Karpas-422 (cell line): ENCODE measurements at places on chromosomes 2 and 18. TPM values are rescaled to one million over a fixed set of nuclear protein-coding genes. Genes with fewer than 3 reads are reported as not detected.
A peak's percentile ranks its signal among the peaks of the same experiment; 100 is the strongest.

Gene AGXT
- not detected in 2 replicates for total RNA-seq

Gene REG1A
- total RNA-seq = not detected in 2 replicates

GRCh38 chr2:88483200-88483599 lies 30.7 kb upstream of the FOXI3 start:
- no peaks in the 10 kb centered on the region for H3K27me3 ChIP-seq
- no peak overlapping the region for H3K4me3 ChIP-seq
- DNase-seq = no peak
- no peak overlapping the region for H3K27ac ChIP-seq
- no peaks in the 10 kb centered on the region for H3K36me3 ChIP-seq

DNA sequence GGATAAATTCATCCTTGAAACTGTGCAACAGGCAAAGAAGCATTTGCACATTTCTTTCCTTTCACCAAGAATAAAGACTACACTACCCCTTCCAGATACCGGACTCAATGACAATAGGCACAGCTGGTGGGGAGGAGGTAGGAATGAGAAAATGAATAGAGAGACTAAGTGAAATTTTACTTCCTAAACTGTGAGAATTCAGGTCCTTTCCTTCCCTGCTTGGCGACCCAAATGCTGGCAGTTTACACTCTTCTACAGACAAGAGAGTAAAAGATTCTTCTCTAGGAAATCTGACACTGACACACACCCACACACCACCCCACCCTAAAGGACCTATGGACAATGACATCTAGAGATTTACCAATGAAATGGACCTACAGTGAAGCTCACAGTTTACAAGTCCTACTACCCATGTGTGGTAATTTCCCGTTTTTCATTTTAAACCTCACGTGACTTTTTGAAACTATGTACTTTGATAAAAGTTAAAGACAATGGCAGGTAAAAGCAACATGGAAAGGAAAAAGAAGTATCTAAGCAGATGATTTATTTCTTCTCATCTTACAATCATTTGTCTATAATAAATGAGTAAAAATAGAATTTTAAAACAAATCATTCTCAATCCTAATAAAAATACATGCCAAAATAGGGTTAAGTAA lies 27.9 kb downstream of the REV1 start:
- DNase-seq = no peak
- H3K27ac ChIP-seq = no peak overlapping the region
- no peaks in the 10 kb centered on the region for H3K27me3 ChIP-seq
- no peaks in the 10 kb centered on the region for H3K4me1 ChIP-seq
- no peak overlapping the region for H3K4me3 ChIP-seq

GRCh38 chr2:199901942-199902341 lies 9.2 kb upstream of the C2orf69 start:
- H3K27ac ChIP-seq = no peak overlapping the region
- H3K4me1 ChIP-seq = peaks cover 3% of the 10 kb centered on the region
- H3K4me3 ChIP-seq = no peak overlapping the region
- no peak for DNase-seq
- peaks cover 12% of the 10 kb centered on the region for H3K36me3 ChIP-seq

DNA sequence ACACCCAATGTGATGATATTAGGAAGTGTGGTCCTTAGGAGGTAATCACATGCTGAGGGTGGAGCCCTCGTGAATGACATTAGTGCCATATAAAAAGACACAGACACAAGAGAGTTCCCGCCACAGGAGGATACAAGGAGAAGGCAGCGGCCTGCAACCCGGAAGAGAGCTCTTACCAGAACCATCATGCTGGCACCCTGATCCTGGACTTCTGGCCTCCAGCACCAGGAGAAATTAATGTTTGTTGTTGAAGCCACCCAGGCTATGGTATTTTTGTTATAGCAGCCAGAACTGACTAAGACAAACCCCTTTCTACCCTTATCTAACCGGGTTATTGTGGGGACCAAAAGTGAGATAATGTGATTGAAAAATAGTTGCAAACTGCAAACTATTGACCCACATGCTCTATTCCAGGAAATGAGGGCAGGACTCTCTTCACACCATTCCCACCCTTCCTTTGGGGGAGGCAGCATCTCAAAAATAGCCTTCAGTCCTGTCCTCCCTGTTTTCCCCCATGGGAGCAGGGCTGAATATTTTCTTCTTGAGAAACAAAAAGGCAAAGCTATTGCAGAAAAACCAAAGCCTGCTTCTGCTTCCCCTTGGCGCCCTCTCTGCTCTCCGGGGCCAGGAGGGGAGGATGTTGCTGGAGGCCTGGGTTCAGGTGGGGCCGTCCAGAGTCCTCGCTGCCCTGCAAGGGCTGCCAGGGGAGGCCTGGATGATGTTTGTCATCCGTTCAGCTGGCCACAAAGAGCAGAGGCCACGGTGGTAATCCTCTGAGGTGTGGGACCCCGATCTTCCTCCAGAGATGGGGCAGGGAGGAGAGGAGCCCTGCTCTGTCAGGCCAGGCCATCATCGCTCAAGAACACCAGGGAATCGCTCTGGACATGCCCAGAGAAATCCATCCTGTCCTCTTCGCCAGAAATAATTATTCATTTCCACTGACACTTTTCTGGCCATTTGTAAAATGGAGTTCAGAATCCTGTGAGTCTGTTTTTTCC lies 73.8 kb upstream of the HAAO start:
- H3K36me3 ChIP-seq = no peaks in the 10 kb centered on the region
- no peak overlapping the region for H3K4me3 ChIP-seq
- no peak overlapping the region for H3K27ac ChIP-seq
- H3K4me1 ChIP-seq = peaks cover 6% of the 10 kb centered on the region
- DNase-seq = no peak
- 0 out of 2 replicates have a peak, but pooled peaks cover 4% of the 10 kb centered on the region for H3K27me3 ChIP-seq

- no peaks in the 10 kb centered on the region for H3K36me3 ChIP-seq
- H3K27ac ChIP-seq = no peak overlapping the region
- peaks cover 11% of the 10 kb centered on the region for H3K4me1 ChIP-seq
- no peaks in the 10 kb centered on the region for H3K27me3 ChIP-seq
- H3K4me3 ChIP-seq = no peak overlapping the region
Measured at GRCh38 chr2:237472909-237473877, 13.9 kb upstream of the MLPH start.

DNA sequence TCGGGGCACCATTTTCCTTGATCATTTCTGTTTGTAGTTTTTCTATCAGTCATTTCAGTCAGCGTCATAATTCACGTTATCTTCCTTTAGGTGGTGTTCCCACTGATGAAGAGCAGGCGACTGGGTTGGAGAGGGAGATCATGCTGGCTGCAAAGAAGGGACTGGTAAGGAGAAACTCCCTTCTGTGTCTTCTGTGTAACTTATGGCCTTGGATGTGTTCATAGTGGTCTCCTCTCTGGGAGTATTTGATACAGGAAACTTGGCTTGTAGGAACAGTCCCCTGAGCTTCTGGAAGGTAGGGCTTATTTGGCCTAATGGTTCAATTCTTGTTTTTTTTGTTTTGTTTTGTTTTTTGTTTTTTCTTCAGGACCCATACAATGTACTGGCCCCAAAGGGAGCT lies 1.1 kb downstream of the COX5B start:
- peak overlapping the region; percentile 98 for H3K4me3 ChIP-seq
- H3K27me3 ChIP-seq = no peaks in the 10 kb centered on the region
- H3K4me1 ChIP-seq = peaks cover 19% of the 10 kb centered on the region
- peaks cover 25% of the 10 kb centered on the region for H3K36me3 ChIP-seq

DNA sequence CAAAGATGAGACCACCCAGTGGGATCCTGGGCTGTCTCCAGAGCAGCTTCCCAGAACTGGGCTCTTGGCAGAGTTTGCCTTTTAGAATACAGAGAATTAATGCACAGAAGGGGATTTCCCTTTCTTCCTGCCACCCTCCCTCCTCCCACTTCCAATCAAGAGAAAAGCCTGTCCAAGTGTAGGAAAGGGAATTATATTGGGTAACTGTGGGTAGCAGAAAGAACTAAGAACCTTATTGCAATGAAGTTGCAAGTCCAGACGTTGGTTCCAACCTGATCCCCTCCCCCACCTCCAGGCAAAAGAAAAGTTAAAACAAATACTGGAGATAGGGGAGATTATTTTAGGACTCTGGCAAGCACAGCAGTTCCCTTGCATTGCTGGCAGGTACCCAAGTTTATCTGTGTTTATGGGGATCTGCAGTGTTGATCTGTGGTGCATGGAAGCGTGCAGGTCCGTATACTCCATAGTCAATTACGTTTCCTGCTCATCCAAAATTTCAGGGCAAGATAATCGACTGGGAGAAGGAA lies 114.3 kb downstream of the PRKCE start:
- peaks cover 77% of the 10 kb centered on the region for H3K4me1 ChIP-seq
- no peaks in the 10 kb centered on the region for H3K27me3 ChIP-seq

DNA sequence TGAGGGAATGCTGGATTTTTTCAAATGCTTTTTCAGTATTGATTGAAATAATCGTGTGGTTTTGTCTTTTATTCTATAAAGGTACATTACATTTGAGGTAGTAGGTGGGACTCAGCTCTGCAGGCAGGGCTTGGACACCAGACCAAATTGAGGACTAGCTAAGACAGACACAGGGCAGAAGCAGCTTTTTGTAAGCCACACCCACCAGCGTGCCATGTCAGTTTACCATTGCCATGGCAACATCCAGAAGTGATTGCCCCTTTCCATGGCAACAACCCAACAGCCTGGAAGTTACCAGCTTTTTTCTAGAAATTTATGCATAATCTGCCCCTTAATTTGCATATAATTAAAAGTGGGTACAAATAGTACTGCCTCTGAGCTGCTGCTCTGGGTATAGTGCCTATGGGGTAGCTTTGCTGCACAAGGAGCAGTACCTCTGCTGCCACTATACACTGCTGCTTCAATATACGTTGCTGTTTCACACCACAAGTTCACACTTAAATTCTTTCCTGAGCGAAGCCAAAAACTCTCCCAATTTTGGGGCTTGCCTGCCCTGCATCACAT lies 23.6 kb upstream of the VWA3B start:
- H3K27me3 ChIP-seq = no peaks in the 10 kb centered on the region
- H3K4me3 ChIP-seq = no peak overlapping the region
- no peaks in the 10 kb centered on the region for H3K36me3 ChIP-seq
- no peak overlapping the region for H3K27ac ChIP-seq
- H3K4me1 ChIP-seq = peaks cover 4% of the 10 kb centered on the region; the same call in 1 of the 2 replicates

DNA sequence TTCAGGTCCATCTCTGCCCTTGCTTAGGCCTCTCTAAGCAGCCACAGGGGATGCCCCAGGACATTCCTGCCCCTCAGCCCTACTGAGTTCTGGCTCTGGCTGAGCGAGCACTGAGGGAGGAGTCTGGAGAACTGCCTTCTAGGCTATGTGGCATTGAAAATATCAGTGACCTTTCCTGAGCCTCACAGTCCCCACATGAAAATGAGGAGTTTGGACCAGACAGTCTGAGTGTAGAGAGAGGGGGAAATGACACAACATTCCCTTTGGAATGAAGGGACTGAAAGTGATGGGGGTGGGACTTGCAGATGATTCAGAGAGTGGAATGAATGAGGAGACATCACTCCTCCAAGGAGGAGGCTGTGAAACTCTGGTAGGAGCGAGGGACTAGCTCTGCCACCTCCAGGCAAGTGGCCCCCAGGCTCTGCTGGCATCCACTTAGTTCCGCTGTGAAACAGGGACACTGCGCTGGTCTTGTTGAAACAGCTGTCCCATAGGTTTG lies 8.0 kb downstream of the TNS1 start:
- no peak overlapping the region for H3K4me3 ChIP-seq
- no peaks in the 10 kb centered on the region for H3K4me1 ChIP-seq
- H3K27me3 ChIP-seq = no peaks in the 10 kb centered on the region
- no peak for DNase-seq
- no peaks in the 10 kb centered on the region for H3K36me3 ChIP-seq

GRCh38 chr2:125042727-125043126 lies 1017.6 kb downstream of the CNTNAP5 start:
- no peaks in the 10 kb centered on the region for H3K27me3 ChIP-seq
- no peak overlapping the region for H3K27ac ChIP-seq
- no peak overlapping the region for H3K4me3 ChIP-seq
- H3K4me1 ChIP-seq = no peaks in the 10 kb centered on the region

DNA sequence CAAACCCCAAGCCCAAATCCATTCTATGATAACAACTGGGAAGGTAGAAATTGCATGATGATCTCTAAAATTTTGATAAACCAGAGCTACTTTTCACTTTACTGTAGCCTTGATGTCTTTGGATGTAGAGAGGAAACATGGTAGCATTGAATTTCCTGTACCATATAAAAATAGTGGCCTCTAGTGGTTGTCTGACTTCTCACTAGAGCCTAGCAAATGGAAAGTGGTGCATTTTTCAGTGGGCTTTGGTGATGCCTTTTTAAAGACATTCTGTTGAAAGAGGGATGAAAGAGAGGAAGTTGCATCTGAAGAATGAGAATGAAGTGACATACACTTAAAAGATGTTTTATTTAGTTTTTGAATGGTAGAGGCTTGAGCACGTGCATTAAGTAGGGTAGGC lies 662.2 kb downstream of the XIRP2 start:
- peak; percentile 63 for DNase-seq
- no peaks in the 10 kb centered on the region for H3K4me1 ChIP-seq
- no peaks in the 10 kb centered on the region for H3K27me3 ChIP-seq
- no peak overlapping the region for H3K27ac ChIP-seq
- H3K4me3 ChIP-seq = no peak overlapping the region

GRCh38 chr2:143474586-143474985 lies 345.4 kb downstream of the ARHGAP15 start:
- H3K27ac ChIP-seq = no peak overlapping the region
- H3K4me3 ChIP-seq = no peak overlapping the region
- no peaks in the 10 kb centered on the region for H3K27me3 ChIP-seq
- no peaks in the 10 kb centered on the region for H3K4me1 ChIP-seq
- DNase-seq = no peak
- no peaks in the 10 kb centered on the region for H3K36me3 ChIP-seq

DNA sequence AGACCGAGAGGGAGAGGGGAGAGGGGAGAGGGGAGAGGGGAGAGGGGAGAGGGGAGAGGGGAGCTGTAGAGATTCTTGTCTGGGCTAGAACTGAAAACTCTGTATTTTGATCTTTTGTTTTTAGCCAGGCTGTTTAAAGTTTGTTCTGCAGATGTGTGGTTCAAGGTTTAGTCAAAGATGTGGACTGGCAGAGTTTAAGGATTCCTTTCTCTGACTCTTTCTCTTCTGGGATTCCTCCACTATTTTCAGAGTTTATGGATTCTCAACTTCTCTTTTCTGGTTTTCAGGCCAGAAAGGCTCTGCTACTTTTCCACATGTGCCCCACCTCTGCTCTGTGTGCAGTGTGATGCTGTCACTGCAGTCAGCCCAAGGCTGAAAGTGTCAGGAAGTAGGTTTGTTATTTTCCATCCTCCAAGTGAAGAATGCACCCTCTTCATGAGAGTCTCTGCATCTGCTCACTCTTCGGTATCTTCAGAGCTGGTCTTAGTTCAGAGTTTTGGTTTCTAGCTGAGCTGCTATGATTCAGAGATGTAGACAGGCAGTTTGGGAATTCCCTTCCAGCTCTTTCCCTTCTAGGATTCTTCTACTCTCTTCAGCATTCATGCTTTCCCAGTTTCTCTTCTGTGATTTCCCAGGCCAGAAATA lies 130.9 kb upstream of the SMAD7 start:
- no peaks in the 10 kb centered on the region for H3K27me3 ChIP-seq
- no peaks in the 10 kb centered on the region for H3K4me1 ChIP-seq
- DNase-seq = no peak
- no peak overlapping the region for H3K4me3 ChIP-seq
- H3K36me3 ChIP-seq = no peaks in the 10 kb centered on the region

DNA sequence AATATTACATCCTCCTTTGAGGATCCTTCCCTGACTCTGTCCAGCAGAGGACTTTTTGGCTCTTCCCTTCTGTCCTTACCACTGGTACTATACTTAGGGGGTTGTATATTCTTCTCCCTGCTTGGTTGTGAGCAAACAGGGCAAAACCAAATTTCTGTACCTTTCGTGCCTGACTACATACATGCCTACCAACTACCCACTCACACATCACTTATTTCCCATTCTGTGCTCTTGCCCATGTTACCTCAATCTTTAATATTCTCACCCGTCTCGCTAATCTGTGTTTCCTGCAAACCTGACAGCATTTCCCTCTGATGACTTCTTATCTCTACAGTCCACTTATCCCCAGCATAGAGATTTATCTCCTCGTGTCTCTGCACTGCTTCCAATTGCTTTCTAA lies 58.6 kb downstream of the FTCDNL1 start:
- H3K27ac ChIP-seq = no peak overlapping the region
- no peaks in the 10 kb centered on the region for H3K27me3 ChIP-seq
- no peaks in the 10 kb centered on the region for H3K36me3 ChIP-seq
- no peaks in the 10 kb centered on the region for H3K4me1 ChIP-seq
- no peak for DNase-seq
